NB4 (cell line): ENCODE measurements at places on chromosomes 13 and 19.

DNA sequence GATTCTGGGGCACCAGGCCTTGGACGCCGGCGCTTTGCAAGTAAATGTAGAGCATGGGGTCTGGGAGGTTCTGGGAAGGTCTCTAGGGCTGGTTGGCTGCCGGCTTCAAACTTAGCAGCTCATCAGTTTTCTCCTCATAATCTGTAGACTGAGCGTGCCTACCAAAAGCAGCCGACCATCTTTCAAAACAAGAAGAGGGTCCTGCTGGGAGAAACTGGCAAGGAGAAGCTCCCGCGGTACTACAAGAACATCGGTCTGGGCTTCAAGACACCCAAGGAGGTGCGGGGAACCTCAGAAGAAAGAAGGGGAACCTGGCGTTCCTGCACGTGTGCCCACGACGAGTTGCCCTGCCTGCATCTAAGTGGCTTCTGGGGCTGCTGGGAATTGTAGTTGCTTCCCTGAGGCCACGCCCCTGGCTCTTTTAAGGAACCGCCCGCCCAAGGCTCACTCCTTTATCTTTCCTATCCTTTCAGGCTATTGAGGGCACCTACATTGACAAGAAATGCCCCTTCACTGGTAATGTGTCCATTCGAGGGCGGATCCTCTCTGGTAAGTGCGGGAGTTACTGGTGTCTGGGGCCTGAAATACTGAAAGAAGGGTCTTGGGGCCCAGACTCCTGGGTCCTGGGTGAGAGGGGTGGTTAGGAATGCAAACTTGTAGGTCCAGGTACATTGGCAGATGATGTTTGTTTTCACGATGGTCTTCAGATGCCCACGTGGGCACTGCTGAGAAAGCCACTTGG is 984 bp downstream of the RPS11 start:
- peak; percentile 87 for DNase-seq

DNA sequence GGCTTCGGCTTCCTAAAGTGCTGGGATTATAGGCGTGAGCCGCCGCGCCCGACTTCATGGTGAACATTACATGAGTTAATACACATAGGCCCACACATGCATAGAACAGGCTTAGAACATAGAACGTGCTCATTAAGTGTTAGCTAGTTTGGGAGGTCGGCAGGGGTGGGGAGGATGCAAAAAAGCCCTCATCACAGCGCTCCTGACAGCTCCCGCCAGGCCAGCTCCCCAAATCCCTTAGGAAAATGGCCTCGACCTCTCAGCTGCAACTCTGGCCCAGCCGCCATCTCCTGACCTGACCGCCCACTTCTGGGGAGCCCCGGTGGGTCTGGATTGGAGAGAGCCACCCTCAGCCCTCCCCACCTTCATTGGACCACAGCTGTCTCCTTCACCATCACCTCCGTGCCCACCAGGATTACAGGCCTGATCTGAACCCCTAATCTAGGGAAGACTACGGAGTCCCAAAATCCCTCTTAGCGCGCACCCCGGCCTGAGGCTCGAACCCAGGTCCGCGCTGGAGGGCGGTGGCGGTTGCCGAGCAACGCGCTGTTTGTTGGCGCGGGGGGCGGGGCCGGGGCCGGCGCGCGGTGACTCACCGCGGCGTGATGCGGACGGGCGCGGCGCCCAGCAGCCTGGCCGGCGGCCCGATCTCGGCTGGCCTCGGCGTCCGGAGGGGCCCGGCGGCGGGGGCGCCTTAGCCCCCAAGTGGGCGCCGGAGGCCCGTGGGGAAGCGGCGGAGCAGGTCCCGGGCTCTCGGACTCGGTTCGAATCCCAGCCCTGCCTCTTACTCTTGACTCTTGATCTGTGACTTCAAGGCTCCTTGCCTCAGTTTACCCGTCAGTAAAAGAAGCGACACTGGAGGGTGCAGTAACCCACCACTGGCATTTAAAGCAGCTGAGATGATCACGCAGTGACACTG is 26.7 kb upstream of the NANOS3 start:
- peak; percentile 79 for DNase-seq

GRCh38 chr19:41994521-41994971 is 516 bp upstream of the ATP1A3 start:
- peak; percentile 45 for DNase-seq

DNA sequence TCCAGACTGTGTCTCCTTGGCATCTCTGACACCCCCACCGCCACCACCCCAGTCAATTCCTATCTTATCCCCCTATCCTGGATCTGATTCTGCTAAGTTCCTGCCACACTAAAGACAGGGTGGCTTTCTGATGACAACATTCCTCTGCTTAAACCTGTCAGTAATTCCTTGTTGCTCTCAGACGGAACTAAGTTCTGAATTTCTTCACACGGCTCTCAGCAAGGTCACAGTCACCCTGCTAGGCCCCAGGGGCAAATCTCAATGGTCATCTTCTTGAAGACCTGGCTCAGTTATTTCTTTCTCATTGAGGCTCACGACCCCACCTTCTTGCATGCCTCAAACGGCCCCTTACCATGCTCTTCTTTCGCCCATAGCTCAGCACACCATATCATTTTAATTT is 7.6 kb downstream of the ALOX5AP start:
- no peak for DNase-seq
